ENCODE measurements at places on chromosomes 1 and 21.

DNA sequence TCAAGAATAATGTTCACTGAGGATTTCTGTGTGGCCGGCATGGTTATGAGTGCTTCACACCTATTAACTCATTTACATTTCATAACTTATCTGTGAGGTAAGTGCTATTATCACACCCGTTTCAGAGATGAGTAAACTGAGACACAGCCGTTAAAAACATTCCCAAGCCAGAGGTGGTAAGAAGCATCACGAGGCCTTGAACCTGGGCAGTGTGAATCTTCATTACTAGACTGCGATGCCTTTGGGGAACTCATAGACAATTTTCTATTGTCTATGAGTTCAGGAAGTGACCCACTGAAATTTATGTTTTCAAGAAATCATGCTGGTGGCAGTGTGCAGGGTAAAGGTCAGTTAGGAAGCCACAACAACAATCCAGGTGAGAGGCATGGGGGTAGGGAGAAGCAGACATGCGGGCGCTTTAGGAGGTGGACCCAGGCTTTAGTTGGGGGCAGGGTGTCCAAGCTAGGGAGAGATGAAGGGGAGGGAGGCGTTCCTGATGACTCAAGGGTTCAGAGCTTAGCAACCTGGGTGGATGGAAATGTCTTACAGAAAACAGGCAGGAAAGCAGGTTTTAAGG, 14.5 kb downstream of the GNG12 start:
- DNase-seq = no peak

- DNase-seq = no peak
Observed at GRCh38 chr1:155188268-155188667, 14.6 kb downstream of the TRIM46 start.

DNA sequence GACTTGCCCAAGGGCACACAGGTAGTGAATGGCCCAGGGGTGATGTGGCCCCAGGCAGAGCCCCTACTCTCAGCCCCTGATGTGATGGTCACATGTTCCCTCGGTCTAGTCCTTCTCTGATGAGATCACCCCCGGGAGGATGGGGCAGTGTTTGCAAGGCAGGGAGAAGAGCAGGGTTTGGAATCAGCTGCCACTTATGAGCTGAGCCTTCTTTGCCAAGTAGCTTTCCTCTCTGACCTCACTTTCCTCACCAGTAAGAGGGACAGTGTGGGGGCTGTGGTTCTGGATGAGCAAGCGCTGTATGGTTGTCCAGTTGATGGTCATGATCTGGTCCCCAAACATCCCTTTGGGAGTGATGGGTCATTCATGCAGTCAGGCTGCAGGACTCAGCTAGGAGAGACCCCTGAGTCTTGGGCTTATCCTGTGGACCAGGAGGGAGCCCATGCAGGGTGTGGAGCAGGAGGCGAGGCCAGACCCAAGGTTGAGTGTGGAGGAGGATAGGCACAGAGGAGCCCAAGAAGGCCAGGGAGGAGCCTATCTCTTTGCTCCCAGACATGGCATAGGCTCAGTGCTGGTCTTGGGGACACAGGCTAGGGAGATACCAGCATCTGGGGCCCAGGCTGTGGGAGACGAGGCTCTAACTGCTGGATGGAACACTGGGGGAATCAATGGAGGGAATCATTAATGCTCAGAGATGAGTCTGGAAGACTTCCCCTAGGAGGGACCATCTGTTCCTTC, 15.9 kb upstream of the PEAR1 start:
- DNase-seq = no peak

- no peak for DNase-seq
Observed at GRCh38 chr1:28195780-28196179, 19.3 kb upstream of the PTAFR start.

DNA sequence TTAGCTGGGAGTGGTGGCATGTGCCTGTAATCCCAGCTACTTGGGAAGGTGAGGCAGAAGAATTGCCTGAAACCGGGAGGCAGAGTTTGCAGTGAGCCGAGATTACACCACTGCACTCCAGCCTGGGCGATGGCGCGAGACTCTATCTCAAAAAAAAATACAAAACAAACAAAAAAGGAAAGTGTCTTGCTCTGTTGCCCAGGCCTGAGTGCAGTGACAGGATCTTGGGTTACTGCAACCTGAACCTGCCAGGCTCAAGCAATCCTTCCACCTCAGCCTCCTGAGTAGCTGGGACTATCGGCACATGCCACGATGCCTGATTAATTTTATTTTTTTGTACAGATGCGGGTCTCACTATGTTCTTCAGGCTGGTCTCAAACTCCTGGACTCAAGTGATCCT, 33.3 kb downstream of the DEGS1 start:
- no peak for DNase-seq

- DNase-seq = no peak
Observed at GRCh38 chr1:21437341-21437640, 2.6 kb upstream of the NBPF3 start.

DNA sequence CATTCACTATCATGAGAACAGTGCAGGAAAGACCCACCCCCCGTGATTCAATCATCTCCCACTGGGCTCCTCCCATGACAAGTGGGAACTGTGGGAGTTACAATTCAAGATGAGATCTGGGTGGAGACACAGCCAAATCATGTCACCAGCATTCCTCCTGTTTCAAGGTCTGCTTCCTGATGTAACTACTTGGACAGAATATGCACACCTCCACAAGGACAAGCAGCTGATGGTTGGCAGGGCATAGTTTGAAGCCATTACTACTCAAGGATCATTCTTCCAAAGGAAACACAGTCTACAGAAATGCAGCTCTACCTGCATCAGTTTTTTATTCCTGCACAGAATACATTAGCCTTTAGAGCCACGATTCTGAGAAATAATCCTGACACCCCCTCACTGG, 28.5 kb upstream of the RNF2 start:
- DNase-seq = no peak

DNA sequence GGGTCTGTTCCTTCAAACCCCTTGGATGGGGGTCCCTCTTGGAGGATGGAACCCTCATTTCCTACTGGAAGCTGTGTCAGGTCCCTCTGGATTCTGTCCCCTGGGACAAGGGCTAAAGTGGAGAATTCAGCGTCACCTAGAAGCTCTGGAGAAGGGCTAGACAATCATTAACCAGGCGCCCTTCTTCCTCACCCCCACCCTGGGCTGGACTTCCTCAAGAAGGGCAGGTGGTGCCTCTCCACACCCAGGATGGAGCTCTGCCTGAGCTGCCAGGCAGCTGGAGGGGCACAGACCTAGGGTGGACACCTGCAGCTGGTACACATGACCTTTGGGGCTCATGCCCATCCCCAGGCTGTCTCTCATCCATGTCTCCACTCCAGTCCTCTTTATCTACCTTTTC, 3.6 kb downstream of the CELF3 start:
- DNase-seq = no peak

- DNase-seq = no peak
Observed at GRCh38 chr1:3557366-3557765, 53.9 kb downstream of the MEGF6 start.

DNA sequence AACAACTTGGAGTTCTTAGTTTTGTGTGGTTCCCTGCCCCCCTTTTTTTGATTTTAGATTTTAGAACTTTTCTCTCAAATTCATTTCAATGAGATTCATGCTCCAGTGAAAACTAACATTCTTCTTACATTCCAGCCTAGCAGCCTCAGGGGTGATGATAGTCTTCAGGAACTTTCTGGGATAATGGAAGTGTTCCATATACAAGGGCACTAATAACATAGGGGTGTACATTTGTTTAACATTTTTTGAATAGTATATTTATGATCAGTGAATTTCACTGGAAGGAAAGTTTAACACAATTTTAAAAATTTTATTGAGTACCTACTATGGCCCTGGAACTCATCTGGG, 61.4 kb upstream of the ZNF648 start:
- no peak for DNase-seq
